ENCODE measurements at places on chromosomes 4 and X. TPM values are rescaled to one million over a fixed set of nuclear protein-coding genes. Genes with fewer than 3 reads are reported as not detected.

Gene EDA
- 0.76 TPM for total RNA-seq

Gene F9
- total RNA-seq = not detected

Gene SSX5
- not detected for total RNA-seq

Gene NUP62CL
- 20.0 TPM for total RNA-seq

Gene SMC1A
- total RNA-seq = 47.2 TPM

Gene REPS2
- total RNA-seq = 1.2 TPM
